ENCODE measurements at places on chromosomes 1 and 21. TPM values are rescaled to one million over a fixed set of nuclear protein-coding genes. Genes with fewer than 3 reads are reported as not detected.

DNA sequence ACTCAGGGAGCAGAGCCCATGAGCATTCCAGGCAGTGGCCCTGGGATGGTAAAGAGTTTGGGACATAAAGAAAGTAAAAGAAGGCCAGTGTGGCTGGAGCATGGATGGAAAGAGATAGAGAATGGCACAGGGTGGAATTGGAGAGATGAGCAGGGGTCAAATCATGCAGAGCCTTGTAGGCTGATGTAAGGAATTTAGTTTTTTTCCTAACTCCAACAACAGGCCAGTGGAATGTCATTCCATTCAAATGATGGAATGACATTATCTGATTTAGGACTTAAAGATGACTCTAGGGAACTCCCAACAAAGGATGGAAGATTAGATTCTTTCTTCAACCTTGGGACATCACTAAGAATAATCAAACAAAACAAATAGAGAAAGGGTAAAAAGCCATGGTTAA lies 12.8 kb upstream of the S100A2 start:
- DNase-seq, result no peak

NCF2 gene
- 0.67 TPM for total RNA-seq

GJA4 gene
- total RNA-seq, result 347 TPM

OR2L13 gene
- not detected for total RNA-seq

CASP9 gene
- total RNA-seq, result 12.0 TPM

Measured in endothelial cell (in vitro differentiated cells).